BE2C (cell line): ENCODE measurements at places on chromosomes 11 and 22.

GRCh38 chr11:68380786-68381622, 68.6 kb downstream of the LRP5 start:
- DNase-seq = no peak

DNA sequence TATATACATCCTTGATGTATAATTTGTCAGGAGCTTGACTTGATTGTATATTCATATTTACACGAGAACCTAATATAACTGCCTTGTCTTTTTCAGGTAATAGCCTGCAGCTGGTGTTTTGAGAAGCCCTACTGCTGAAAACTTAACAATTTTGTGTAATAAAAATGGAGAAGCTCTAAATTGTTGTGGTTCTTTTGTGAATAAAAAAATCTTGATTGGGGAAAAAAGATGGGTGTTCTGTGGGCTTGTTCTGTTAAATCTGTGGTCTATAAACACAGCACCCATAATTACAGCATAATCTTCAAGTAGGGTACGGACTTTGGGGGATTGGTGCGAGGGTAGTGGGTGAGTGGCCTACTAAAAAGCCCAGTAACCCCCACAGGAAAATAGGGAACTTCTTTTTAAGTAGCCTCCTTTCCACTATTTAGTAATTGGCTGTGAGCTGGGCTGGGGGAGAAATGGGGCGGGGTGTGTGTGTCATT, 7.5 kb downstream of the MALAT1 start:
- DNase-seq = no peak

- DNase-seq = peak; percentile 59
Observed at GRCh38 chr11:95652002-95652472, 137.5 kb downstream of the FAM76B start.

GRCh38 chr11:116731821-116732220, 41.0 kb downstream of the BUD13 start:
- DNase-seq = no peak

GRCh38 chr11:122727101-122727929, 71.8 kb downstream of the UBASH3B start:
- DNase-seq = no peak
